Activated effector memory CD4-positive, alpha-beta T cell treated with anti-CD3 and anti-CD28 coated beads, Interleukin-2, amount 50 U/mL, for 16 hours (primary cell): ENCODE measurements at places on chromosomes 1 and 21.

GRCh38 chr1:239244084-239244483, 142.3 kb upstream of the CHRM3 start:
- no peak for DNase-seq

DNA sequence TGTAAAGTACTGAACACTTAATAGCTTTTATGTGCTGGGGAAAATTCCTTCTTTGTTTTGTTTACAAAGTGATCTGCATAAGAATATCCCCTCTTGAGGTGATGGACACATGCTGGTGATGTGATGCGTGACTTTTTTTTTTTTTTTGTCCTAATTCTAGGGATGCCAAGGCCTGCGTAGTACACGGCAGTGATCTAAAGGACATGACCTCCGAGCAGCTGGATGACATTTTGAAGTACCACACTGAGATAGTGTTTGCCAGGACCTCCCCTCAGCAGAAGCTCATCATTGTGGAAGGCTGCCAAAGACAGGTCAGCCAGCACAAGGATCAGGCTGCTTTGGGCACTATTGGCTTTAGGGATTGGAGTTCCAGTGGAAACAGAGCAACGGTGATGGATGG, 24.7 kb downstream of the ATP1A1 start:
- no peak for DNase-seq

DNA sequence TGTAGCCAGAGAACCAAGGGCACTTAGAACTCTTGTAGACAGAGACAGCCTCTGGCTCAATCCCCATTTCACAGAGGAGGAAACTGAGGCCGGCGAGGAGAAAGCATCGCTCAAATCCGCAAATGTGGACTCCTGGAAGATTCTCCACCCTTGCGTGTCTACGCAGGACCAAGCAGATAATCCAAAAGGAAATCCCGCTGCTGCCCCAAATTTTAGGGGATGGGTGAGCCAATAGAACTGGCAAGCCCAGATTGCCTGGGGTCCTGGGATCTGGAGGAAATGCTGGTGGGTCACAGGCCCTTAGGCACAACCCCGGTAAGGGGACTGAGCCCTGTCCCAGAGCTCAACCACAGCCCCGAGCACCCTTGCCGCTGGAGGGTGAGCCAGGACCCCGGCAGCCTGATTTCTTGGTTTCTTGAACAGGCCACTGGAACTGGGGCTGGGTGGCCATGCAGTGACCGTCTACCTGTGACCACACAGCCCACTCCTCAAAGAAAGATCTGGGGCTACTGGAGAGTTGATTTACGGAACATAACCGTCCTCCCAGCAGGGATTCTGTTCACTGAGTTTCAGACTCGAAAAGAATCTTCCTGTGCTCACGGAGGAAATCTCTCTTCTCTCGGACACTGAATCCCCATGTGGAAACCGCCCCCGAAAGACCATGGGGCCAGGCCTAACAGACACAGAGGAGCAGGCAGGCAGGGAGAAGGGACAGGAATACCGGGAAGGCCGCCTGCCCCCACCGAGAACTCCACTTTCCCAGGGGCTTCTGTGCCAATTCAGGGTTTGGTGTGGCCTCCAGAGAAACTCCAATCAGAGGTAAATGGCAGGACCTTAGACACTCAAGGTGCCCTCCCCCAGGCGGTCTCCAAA, 238.4 kb downstream of the NPHP4 start:
- DNase-seq = no peak

DNA sequence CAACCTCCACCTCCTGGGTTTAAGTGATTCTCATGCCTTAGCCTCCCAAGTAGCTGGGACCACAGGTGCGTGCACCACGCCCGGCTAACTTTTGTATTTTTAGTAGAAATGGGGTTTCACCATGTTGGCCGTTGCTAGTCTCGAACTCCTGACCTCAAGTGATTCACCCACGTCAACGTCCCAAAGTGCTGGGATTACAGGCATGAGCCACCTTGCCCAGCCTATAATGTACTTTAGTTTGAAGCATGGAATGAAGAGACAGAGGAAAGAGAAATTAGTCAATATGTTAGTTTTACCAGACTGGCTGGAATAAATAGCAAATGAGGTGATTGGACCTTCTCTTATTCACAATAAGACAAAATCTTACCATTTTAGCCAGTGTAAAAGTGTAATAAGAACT, 89.0 kb downstream of the GTF2B start:
- no peak for DNase-seq

DNA sequence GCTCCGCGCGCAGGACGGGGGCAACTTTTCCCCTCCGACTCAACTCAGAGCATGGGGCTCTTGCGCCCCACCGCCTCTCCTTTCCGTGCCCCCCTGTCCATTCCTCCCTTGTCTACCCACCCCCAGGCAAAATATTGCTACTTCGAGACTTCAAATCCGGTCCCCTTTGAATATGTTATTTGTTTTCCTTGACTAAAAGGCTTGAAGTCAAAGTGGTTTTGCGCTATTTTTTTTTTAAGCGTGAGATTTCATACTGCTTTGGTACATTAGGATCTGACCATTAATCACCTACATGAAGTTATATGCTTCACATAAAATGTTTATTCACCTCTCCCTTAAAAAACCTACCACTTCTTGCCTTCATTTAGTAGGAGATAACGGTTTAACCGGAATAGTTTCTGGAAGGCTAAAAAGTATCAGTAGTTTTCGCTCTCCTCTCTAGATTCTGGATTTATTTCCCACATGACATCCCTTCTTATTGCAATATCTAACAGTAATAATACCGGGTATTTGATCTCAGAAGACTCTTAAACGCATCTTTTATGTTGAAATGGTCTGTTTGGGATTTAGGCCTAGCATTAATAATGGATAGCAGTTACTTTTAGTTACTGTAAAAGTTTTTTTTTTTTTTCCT, 1.6 kb downstream of the NFIA start:
- DNase-seq = no peak

GRCh38 chr1:182357171-182357570, 34.4 kb downstream of the GLUL start:
- DNase-seq = no peak

- DNase-seq = no peak
These were observed 19.3 kb upstream of the ACBD6 start for GRCh38 chr1:180521474-180522212.

DNA sequence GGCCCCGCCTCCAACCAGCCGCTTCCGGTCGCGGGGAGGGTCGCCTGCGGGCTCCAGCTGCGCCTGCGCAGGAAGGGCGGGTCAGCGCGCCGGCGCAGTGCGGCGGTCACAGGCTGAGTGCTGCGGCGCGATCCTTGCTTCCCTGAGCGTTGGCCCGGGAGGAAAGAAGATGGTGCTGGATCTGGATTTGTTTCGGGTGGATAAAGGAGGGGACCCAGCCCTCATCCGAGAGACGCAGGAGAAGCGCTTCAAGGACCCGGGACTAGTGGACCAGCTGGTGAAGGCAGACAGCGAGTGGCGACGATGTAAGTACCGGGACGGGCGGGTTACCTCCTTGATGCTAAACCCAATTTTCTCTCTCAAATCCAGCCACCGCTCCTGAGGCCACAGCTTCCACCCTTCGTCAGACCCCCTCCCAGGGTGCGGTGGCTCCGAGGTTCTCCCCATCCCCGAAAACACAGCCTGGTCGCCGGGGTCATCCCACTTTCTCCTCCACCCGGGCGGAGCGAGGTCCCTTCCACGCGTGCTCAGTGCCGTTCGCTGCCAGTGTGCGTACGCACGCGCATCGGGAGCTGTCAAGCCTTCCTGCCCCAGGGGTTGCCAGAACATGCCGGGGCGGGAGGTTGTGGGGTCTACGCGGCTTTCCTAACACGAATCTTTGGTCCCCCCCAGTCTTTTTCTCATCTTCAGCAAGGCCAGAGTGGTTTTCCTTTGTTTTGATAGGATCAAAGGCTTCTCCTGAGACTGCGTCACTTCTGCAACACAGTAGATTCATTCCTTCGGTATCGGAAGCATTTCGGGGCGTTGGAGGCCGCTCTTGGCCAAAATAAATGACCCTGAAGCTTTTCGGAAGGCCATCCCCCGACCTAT, at the start of gene SARS1:
SARS1 (plus strand) TSS at position 95 of the 870 bp plus-strand sequence; CDS start at position 170, 75 bp downstream.
- DNase-seq = peak; percentile 95

DNA sequence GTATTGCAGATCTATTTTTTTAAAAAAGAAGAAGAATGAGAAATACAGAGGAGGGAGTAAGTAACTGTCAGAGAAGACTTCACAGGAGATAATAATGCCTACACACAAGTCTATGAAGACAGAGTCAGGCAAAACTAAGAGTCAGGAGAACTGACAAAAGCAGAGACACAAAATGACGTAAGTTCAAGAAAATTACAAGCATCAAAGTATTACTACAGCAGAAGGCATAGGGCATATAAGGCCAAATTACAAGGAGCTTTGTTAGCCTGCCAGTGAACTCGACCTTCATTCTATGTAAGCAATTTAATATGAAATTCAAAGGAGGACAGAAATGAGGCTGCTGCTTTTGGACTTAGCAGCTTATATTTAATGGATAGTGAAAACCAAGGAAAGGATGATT, 23.7 kb downstream of the FAF1 start:
- DNase-seq = no peak

DNA sequence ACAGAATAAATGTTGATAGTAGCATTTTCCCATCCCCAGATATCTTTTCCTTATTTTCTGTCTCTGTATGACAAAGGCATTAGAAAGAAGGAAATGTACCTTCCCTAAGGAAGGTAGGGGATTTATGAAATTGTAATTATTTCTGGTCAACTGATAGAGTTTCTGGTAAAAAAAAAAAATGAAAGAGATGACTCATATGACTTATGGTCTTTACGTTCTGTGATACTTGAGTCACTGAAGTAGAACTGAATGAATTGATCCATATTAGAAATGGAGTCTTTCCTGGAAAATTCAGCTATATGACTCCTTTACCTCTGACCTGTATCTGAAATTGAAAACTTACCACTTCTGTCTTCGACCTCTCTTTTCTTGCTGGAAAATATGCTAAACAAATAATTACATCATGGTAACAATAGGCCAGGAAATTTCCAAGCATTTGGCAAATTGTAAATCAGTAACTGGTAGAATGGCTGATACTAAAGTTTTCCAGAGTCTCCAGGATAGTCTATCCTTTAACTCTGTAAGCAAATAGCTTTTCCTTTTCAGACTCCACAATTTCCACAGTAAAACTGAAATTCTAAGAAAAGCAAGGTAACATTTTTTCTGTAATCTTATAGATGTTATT, 364.3 kb upstream of the PTBP2 start:
- no peak for DNase-seq

- no peak for DNase-seq
These were observed 870 bp downstream of the STRIP1 start for GRCh38 chr1:110035236-110035752.

- no peak for DNase-seq
These were observed 121.3 kb downstream of the TNNI3K start for GRCh38 chr1:74356493-74356892.

DNA sequence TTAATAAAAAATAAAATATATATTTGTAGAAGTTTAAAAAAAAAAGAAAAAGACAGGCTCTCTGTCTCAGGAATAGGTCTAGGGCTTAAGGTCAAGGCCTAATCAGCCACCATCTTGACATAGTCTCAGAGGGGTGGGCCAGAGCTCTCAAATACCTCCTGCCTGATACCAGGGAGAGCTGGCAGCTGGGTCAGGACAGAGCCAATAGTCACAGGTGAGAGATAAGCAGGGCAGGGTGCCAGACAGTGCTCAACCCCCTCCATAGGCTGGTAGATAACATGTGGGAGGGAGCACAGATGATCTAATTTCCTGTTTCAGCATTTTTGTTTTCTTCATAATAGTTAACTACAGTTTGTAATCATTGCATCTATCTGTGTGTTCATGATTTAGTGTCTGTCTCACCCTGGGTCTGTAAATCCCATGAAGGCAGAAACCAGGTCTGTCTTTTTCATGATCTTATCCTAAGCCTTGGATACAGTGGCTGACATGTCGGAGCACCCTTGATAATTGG, 152.0 kb upstream of the GRIK3 start:
- DNase-seq = no peak

- peak; percentile 87 for DNase-seq
These were observed 43.6 kb downstream of the C21orf91 start for GRCh38 chr21:17775431-17776126.

DNA sequence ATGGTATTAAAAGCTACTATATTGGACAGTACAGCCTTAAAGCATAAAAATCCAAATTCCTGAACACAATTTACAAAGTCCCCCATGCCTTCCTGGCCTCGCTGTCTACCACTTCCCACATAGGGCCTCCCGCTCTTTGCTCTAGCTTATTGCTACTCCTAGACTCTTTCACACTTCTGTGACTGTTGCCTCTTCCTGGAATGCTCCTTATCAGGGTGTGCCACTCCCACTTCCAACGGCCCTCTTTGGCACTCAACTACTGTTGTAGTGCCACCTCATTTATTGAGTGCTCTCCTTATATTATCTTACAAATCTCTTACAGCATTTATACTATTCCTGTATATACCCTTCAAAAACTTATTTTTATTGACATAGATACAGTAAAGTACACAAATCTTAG, 4.8 kb downstream of the SARS1 start:
- no peak for DNase-seq

DNA sequence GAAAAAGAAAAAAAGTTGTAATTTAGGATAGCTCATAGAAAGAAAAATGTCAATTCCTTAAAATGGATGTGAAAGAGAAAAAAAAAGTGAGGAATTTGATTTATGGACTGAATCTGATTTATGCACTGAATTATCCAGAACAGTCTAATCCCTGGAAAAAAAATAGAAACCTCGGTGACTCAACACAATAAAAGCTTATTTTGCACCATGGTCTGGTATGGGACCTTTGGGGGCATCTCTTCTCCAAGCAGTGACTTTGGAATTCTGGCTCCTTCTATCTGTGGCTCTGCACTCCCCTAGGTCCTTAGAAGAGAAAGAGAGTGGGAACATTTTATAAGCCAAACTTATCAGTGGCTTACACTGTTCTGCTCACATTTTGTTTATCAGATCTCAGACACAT, 471.7 kb upstream of the B3GALT2 start:
- DNase-seq = no peak

DNA sequence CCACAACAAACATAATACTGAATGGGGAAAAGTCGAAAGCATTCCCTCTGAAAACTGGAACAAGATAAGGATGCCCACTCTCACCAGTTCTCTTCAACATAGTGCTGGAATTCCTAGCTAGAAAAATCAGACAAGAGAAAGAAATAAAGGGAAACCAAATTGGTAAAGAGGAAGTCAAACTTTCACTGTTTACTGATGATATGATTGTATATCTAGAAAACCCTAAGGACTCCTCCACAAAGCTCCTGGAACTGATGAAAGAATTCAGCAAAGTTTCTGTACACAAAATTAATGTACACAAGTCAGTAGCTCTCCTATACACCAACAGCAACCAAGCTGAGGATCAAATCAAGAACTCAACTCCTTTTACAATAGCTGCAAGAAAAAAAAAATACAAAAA, 6.9 kb upstream of the F13B start:
- no peak for DNase-seq
